NCI-H146 (cell line): ENCODE measurements at places on chromosomes 16 and 17.
A peak's percentile ranks its signal among the peaks of the same experiment; 100 is the strongest.

DNA sequence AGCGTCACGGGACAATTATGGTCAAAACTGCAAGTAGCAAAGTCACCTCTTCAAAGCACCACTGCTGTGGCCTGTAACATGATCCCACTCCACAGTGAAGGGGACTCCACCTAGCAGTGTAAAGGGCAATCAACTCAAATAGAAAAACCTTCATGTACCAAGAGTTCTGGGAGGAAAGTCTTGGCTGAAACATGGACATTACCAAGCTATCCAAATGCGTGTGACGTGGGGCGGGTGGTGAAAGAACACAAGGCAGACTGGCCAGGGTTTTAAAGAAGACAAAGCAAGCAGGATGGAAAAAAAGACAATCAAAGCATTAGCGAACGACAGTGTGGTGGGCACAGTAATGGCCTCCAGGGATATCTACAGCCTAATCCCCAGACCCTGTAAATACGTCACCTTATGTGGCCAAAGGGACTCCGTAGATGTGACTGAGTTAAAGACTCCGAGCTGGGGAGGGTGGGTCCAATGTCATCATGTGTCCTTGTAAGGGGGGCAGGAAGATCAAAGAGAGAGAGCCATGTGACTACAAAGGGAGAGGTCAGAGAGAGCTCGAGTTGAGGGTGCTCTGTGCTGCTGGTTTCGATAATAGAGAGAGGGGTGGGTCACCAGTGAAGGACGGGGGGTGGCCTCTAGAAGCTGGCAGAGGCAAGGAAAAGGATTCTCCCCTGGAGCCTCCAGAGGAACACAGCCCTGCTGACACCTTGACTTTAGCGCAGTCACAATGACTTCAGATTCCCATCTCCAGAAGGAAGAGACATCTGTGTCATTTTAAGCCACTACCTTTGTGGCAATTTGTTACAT is 6.0 kb downstream of the HSDL1 start:
- DNase-seq, result peak; percentile 33

DNA sequence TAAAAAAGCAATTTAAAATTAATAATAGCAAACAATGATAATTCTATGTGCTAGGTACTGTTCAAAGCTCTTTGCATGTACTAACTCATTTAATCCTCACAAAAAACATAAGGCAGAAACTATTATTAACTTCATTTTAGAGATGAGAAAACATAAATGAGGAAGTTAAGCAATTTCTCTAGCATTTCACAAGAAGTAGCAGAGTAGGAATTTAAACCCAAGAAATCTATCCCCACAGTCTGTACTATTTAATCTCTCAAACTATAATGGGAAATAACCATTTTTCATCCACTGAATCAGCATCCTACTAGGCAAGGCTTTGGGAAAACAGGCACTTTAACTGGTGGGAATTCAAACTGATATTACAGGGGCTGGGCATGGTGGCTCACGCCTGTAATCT is 42.2 kb upstream of the INTS2 start:
- no peak for DNase-seq

- no peak for DNase-seq
Measured at GRCh38 chr16:19085679-19086200, 18.3 kb downstream of the COQ7 start.

- DNase-seq, result no peak
Measured at GRCh38 chr17:38672788-38673706, 1.7 kb downstream of the EPOP start.

GRCh38 chr16:81307770-81308169 is 7.0 kb upstream of the GAN start:
- DNase-seq, result no peak

GRCh38 chr16:10180771-10181163 is 1.5 kb downstream of the GRIN2A start:
- no peak for DNase-seq

GRCh38 chr17:5068236-5068635 is 10.0 kb upstream of the ZFP3 start:
- no peak for DNase-seq

GRCh38 chr17:73430848-73431247 is 119.0 kb upstream of the CDC42EP4 start:
- DNase-seq, result peak; percentile 20
